H9 (cell line): ENCODE measurements at places on chromosomes 11 and 22.

- H3K36me3 ChIP-seq = no peaks in the 10 kb centered on the region
- no peak overlapping the region for H3K27ac ChIP-seq
- no peak for DNase-seq
- no peak overlapping the region for H3K4me3 ChIP-seq
Observed at GRCh38 chr22:33884829-33885228, 35.4 kb downstream of the LARGE1 start.

DNA sequence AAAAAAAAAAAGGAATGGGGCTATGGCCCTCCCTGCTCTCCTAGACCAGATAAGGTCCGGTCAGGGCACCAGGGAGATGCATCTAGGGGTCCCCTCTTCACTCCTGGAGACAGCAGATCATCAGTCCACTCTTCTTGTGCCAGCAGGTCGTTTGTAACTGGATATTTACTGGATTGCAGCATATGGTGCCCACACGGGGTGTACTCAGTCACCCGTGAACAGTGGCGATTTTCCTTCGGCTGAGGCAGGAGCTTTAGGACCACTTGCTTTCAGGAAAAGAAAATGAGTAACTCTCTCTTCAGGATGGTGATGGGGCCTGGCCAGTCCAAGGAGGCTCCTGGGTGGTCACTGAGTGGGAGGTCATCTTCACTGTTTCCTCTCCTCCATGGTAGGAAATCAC lies 38.3 kb upstream of the RAB1B start:
- H3K4me3 ChIP-seq = no peak overlapping the region
- no peaks in the 10 kb centered on the region for H3K27me3 ChIP-seq
- H3K36me3 ChIP-seq = peaks cover 15% of the 10 kb centered on the region; the same call in 1 of the 2 replicates
- DNase-seq = no peak
- no peak overlapping the region for H3K27ac ChIP-seq
- H3K4me1 ChIP-seq = no peaks in the 10 kb centered on the region

- no peaks in the 10 kb centered on the region for H3K27me3 ChIP-seq
- no peaks in the 10 kb centered on the region for H3K36me3 ChIP-seq
- H3K27ac ChIP-seq = no peak overlapping the region
- H3K4me3 ChIP-seq = no peak overlapping the region
- no peak for DNase-seq
Observed at GRCh38 chr11:59862252-59862651, 4.0 kb downstream of the TCN1 start.

DNA sequence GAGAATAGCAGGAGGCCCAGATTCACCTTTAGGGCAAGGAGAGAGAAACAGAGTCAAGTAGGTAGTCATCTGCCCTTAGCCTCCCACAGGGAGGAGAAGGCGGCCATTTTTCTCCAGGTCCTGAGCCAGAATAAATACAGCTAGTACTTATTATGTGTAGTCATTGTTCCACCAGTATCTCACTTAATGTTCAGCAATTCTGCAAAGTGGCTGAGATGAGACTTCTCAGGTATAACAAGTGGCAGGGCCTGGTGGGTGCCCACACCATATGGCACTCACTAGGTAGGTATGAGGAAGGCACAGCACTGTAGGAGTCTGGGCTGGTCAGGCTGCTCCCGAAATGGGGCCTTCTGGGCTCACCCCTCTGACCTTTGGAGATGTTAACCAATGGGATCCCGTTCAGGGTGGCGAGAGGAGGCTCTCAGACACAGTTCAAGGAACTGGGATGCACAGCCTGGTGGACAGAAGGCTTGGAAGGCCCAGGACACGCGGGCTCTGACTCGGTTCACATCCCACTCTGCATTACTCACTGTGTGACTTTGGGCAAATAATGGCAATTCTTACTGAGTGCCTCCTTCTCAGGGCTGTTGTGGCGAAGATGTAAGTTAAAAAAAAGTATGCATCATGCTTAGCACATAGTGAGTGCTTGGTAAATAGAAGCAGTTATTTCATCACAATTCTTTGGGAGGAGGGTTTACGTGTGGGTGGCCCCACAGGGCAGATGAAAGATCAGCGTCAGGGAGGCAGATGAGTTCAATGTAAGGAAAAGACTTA lies 25.1 kb downstream of the RTN4RL2 start:
- no peak overlapping the region for H3K27ac ChIP-seq
- DNase-seq = no peak
- peaks cover 22% of the 10 kb centered on the region for H3K36me3 ChIP-seq
- H3K4me3 ChIP-seq = no peak overlapping the region

DNA sequence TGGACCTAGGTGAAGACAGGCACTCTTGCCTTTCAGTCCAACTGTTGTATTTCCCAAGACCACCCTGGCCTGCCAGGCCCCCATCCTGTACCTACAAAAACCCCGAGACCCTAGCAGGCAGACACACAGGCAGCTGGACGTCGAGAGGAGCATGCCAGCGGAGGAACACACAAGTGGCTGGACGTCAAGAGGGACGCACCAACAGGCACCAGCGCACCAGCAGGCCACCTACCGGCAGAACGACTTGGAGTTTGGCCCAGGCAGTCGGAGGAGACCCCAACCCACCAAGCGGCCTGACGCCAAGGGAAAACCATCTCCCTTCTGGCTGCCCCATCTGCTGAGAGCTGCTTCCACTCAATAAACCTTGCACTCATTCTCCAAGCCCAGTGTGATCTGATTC lies 1883.4 kb upstream of the RAG2 start:
- H3K36me3 ChIP-seq = no peaks in the 10 kb centered on the region
- no peaks in the 10 kb centered on the region for H3K4me1 ChIP-seq
- H3K4me3 ChIP-seq = no peak overlapping the region
- no peak overlapping the region for H3K27ac ChIP-seq
- H3K27me3 ChIP-seq = no peaks in the 10 kb centered on the region

DNA sequence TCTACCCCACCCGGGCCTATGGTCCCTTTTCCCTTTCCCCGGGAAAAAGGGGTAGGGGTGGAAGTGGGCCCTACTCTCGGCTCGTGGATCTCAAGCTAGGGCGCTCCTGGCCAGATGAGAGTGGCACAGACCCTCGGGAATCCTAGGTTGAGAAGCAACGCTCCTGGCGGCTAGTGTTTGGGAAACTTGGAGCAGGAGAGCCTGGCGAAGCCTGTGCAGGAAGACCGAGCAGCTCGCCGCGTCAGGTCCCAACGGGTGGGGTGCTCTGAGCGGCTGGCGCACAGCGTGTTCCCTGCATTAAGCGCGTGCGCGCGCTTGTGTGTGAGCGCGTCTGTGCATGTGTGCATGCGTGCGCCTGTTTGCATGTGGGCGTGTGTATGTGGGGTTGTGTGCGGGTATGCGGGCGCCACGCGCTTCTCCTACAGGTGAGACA lies 7.1 kb upstream of the FLI1 start:
- H3K4me1 ChIP-seq = peaks cover 4% of the 10 kb centered on the region; the same call in 1 of the 2 replicates
- H3K27ac ChIP-seq = no peak overlapping the region
- H3K27me3 ChIP-seq = peaks cover 97% of the 10 kb centered on the region
- peak; percentile 59 for DNase-seq

DNA sequence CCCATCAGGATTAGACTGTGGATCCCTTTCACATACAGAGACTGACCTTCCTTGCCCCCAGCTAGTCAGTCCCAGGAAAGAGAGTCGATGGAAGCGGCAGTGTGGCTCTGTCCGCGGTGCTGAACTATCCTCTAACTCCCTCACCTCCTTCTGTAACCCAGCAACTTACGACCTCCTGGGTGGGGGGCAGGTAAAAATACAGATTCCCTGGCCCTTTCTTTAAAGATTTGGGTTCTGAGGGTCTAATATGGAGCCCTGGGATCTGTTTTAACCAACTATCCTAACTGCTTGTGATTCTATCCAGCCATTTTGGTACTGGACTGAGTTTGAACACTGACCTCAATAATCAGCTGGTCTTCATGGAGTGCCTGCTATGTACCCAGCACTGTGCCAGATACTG lies 23.2 kb downstream of the MFNG start:
- no peaks in the 10 kb centered on the region for H3K36me3 ChIP-seq
- no peaks in the 10 kb centered on the region; the same call in 1 of the 2 replicates for H3K4me1 ChIP-seq
- no peak overlapping the region for H3K27ac ChIP-seq
- no peaks in the 10 kb centered on the region for H3K27me3 ChIP-seq
- DNase-seq = peak; percentile 72

GRCh38 chr11:73989156-73989555 lies 6.5 kb upstream of the UCP2 start:
- no peaks in the 10 kb centered on the region for H3K36me3 ChIP-seq
- no peak overlapping the region for H3K4me3 ChIP-seq
- no peaks in the 10 kb centered on the region for H3K27me3 ChIP-seq
- DNase-seq = no peak
- H3K4me1 ChIP-seq = no peaks in the 10 kb centered on the region

DNA sequence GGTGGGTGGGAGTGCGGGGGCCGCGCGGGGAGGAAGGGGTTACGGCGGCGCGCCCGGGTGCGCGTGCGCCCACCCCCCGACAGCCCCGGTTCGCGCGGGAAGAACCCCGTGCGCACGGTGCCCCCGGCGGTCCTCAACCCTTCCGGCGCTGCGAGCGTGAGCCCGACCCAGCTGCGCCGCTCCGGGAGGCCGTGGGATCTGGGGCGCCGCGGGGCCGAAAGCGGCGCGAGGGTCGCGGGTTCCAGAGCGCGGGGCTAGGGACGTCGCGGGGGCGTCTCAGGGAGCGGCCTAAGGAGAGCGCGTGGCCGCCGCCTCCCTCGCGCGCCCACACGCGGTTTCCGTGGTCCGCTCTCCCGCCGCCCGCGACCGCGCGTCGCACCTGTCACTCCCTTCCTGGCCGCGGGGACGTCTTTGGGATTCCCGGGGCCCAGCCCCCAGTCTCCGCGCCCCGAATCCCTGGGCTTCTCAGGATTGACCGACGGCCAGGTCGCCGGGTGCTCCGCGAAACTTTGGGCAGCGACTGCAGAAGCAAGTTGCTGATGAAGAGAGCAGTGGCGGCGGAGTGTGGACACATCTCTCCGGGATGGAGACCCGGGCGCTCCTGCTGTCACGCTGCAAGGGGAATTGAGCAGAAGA lies 582 bp downstream of the SREBF2 start:
- H3K36me3 ChIP-seq = peaks cover 24% of the 10 kb centered on the region
- H3K4me1 ChIP-seq = no peaks in the 10 kb centered on the region; the same call in 1 of the 2 replicates
- no peak overlapping the region for H3K27ac ChIP-seq
- peak overlapping the region; percentile 97 for H3K4me3 ChIP-seq
- DNase-seq = no peak

DNA sequence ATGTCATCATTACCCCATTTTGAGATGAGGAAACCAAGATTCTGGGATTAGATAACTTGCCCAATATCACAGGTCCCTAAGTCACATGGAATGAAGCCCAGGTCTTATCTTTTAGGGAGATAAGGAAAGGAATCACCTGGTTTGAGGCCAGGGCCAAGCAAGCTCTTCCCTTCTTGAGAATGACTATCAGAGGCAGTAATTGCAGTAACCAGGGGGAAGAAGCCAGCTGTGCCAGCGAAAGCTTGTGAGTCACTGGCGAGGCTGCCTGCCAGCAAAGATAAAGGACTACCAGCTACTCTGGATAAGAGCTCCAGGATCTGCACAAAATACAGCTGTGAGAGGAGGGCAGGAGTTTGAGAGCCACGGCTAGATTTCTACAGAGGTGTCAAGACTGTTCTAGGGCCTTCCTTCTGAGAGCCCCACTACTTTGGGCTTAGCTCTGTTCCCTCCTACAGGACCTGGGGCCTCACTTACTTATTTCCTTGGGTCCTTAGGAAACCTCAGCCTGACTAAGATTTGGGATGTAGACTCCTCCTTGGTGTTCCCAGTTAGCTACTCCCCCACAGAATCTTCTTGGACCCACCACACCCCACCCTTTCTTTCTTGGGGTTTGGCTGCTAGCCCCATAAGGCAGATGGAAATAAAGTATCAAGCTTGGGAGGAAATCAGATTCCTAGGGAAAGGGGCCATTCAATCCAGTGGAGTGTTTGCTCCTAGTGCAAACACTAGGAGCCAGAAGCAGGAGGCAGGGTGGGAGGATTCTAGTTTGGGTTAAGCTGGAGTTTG lies 9.7 kb upstream of the CCKBR start:
- H3K4me1 ChIP-seq = no peaks in the 10 kb centered on the region
- no peak overlapping the region for H3K4me3 ChIP-seq

- no peak for DNase-seq
- H3K27me3 ChIP-seq = no peaks in the 10 kb centered on the region
- no peak overlapping the region for H3K27ac ChIP-seq
- peaks cover 25% of the 10 kb centered on the region for H3K36me3 ChIP-seq
- peak overlapping the region; percentile 88 for H3K4me3 ChIP-seq
- H3K4me1 ChIP-seq = no peaks in the 10 kb centered on the region
Observed at GRCh38 chr11:2400762-2401435, 349 bp downstream of the TSSC4 start.

GRCh38 chr11:8028766-8029165 lies 41.6 kb downstream of the EIF3F start:
- H3K4me3 ChIP-seq = no peak overlapping the region
- no peaks in the 10 kb centered on the region for H3K27me3 ChIP-seq
- peak; percentile 5 for DNase-seq
- H3K27ac ChIP-seq = no peak overlapping the region

DNA sequence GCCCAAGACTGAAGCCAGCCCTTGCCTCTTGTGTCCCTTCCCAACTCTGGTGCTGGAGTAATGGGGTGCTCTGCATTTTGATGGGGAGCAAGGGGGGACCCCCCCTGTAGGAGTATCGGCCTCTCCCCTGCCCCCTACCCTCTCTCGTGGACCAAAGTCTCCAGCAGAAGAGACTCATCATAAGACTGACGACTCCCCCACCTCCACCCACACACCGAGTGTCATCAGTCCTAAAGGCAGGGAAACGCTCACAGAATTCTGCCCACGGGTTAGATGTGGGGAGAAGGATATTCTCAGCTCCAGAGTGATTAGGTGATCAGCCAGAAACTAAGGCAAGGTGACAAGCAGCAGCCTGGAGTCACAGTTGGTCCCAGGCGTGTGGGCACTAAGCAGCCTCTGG lies 38.8 kb downstream of the PPP2R1B start:
- H3K36me3 ChIP-seq = peaks cover 15% of the 10 kb centered on the region
- no peaks in the 10 kb centered on the region; the same call in 1 of the 2 replicates for H3K4me1 ChIP-seq
- H3K27ac ChIP-seq = no peak overlapping the region
- H3K4me3 ChIP-seq = no peak overlapping the region
- H3K27me3 ChIP-seq = no peaks in the 10 kb centered on the region

GRCh38 chr11:62105667-62106191 lies 18.1 kb upstream of the INCENP start:
- DNase-seq = no peak
- no peaks in the 10 kb centered on the region for H3K27me3 ChIP-seq
- H3K27ac ChIP-seq = no peak overlapping the region
- H3K4me1 ChIP-seq = no peaks in the 10 kb centered on the region; the same call in none of the 2 replicates
- no peak overlapping the region for H3K4me3 ChIP-seq
- peaks cover 9% of the 10 kb centered on the region for H3K36me3 ChIP-seq

GRCh38 chr11:57543593-57543992 lies 6.2 kb downstream of the SMTNL1 start:
- no peak overlapping the region for H3K27ac ChIP-seq
- peaks cover 4% of the 10 kb centered on the region; the same call in 1 of the 2 replicates for H3K4me1 ChIP-seq
- no peaks in the 10 kb centered on the region; the same call in 1 of the 2 replicates for H3K36me3 ChIP-seq
- no peaks in the 10 kb centered on the region for H3K27me3 ChIP-seq
- DNase-seq = peak; percentile 54
- H3K4me3 ChIP-seq = no peak overlapping the region
